ENCODE measurements at places on chromosomes 2 and 18. TPM values are rescaled to one million over a fixed set of nuclear protein-coding genes. Genes with fewer than 3 reads are reported as not detected.
A peak's percentile ranks its signal among the peaks of the same experiment; 100 is the strongest.

DNA sequence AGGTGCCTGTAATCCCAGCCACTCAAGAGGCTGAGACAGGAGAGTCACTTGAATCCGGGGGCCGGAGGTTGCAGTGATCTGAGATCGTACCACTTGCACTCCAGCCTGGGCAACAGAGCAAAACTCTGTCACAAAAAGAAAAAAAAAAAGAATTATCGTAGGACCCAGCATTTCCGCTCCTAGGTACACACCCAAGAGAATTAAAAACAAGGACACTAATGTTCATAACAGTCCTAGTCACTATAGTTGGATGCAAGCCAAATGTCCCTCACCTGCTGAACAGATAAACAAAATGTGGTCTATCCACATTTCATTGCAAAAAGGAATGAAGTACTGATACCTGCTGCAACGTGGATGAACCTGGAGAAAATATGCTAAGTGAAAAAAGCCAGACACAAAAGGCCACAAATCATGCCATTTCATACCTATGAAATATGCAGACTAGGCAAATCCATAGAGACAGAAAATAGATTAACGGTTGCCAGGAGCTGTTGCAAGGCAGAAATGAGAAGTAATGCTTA, 21.2 kb downstream of the ADRA2B start:
- no peak for DNase-seq
- H3K36me3 ChIP-seq = no peaks in the 10 kb centered on the region
- H3K4me1 ChIP-seq = no peaks in the 10 kb centered on the region
- peaks cover 3% of the 10 kb centered on the region for H3K27me3 ChIP-seq
- H3K4me3 ChIP-seq = no peak overlapping the region
- no peak overlapping the region for H3K27ac ChIP-seq

DNA sequence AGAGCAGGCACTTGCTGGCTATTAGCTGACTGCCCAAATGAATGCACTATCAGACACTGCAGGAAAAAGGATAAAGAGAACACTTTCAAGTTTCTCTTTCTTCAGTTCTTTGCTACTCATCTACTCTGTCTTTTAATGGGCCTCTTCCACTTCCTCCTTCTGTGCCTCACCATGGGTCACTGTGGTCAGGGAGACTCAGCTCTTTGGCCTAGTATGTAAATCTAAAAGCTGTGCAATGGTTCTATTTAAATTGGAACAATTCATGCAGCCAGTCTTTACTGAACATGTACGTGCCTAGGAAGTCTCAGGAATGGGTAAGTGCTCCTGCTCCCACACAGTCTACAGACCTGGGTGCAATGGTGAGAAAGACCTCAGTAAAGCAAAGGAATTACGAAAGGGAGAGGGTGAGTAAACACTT, 79.1 kb upstream of the DNMT3A start:
- no peaks in the 10 kb centered on the region for H3K27me3 ChIP-seq
- H3K4me3 ChIP-seq = no peak overlapping the region
- peaks cover 4% of the 10 kb centered on the region for H3K36me3 ChIP-seq
- H3K27ac ChIP-seq = no peak overlapping the region
- DNase-seq = no peak

- H3K4me1 ChIP-seq = peaks cover 9% of the 10 kb centered on the region
- DNase-seq = peak; percentile 20
- no peak overlapping the region for H3K27ac ChIP-seq
- no peak overlapping the region for H3K4me3 ChIP-seq
- peaks cover 10% of the 10 kb centered on the region for H3K27me3 ChIP-seq
Measured at GRCh38 chr2:26561918-26562810, 79.0 kb downstream of the CIB4 start.

- H3K27me3 ChIP-seq = no peaks in the 10 kb centered on the region
- peaks cover 21% of the 10 kb centered on the region for H3K36me3 ChIP-seq
- peaks cover 47% of the 10 kb centered on the region for H3K4me1 ChIP-seq
- H3K4me3 ChIP-seq = peak overlapping the region; percentile 98
Measured at GRCh38 chr2:174485788-174486562, 854 bp downstream of the GPR155 start.

GRCh38 chr18:43279015-43279744, 1.9 kb upstream of the SYT4 start:
- no peaks in the 10 kb centered on the region for H3K4me1 ChIP-seq
- DNase-seq = peak; percentile 4
- no peaks in the 10 kb centered on the region for H3K27me3 ChIP-seq
- H3K27ac ChIP-seq = no peak overlapping the region
- no peak overlapping the region for H3K4me3 ChIP-seq

DNA sequence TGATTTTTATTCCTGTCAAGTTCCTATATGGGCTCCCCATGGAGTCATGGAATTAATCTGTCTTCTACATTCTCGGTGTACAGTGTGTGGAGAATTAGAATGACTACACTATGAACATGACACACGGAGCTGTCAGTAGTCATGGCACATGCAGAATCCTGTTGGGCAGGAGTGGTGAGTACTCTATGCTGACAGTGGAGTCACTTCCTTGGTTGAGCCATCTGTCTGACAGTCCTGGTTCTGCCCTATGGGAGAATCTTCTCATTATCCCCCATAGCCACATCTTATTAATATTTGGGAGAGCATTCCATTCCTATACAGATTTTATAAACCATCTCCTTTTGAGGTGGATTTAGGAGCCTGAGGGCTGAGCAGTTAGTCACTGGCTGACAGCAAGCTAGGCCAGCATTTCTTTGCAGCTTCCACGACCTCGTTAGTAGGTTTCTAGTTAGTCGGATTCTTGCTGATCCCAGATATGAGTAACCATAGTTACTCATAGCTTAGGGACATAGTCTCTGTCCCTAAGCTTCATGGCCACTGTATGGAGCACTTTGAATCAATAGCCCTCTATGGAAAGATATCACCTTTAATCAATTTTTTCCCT, 90.6 kb downstream of the MDH1 start:
- no peaks in the 10 kb centered on the region for H3K4me1 ChIP-seq
- H3K4me3 ChIP-seq = no peak overlapping the region
- H3K27ac ChIP-seq = no peak overlapping the region

- no peak for DNase-seq
- no peaks in the 10 kb centered on the region for H3K36me3 ChIP-seq
- H3K27ac ChIP-seq = no peak overlapping the region
Measured at GRCh38 chr2:226329180-226329579, 470.4 kb downstream of the IRS1 start.

DNA sequence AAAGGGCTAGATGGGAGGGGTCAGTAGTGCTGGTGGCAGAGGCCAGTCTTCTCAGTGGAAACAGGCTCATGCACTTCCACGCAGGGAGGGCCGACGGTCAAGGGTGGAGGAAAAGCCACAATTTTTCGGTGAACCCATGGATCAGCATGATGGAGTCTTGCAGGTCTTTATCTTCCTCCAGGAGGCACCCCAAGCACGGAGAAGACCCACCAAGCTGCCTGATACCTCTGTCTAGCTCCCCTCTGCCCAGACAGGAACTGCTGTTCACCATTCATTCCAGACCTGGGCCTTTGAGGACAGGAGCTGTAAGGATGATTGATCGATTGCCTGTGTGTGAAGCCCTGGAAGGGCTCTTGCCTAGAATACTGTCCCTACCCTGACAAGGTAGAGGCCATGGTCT, 2.8 kb upstream of the LRRFIP1 start:
- no peak overlapping the region for H3K27ac ChIP-seq
- H3K4me3 ChIP-seq = no peak overlapping the region
- no peaks in the 10 kb centered on the region for H3K36me3 ChIP-seq
- no peak for DNase-seq
- peaks cover 7% of the 10 kb centered on the region for H3K4me1 ChIP-seq
- peaks cover 11% of the 10 kb centered on the region for H3K27me3 ChIP-seq

DNA sequence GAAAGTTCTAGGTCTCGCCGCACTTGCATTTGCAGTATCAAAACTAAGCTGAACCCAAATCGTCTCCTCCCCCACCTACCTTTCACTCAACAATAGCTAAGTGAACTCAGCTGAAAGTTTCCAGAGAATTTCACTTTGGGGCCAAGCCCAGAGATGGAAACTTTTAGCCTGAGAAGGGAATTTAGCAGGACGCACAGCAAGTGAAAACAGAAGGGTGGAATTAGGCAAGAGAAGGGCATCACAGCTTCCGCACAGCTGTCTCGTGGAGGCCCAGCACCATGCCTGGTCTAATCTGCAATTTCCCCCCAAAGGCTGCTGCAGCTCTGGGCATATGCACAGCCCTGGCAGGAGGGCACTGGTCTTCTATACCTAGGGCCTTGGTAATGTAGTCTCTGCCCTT, 262.0 kb downstream of the TNS1 start:
- no peaks in the 10 kb centered on the region for H3K36me3 ChIP-seq

GRCh38 chr18:46333431-46334135, 229.4 kb downstream of the HAUS1 start:
- H3K27ac ChIP-seq = no peak overlapping the region
- peaks cover 16% of the 10 kb centered on the region for H3K27me3 ChIP-seq
- H3K4me1 ChIP-seq = peaks cover 18% of the 10 kb centered on the region
- H3K4me3 ChIP-seq = no peak overlapping the region
- DNase-seq = no peak

DNA sequence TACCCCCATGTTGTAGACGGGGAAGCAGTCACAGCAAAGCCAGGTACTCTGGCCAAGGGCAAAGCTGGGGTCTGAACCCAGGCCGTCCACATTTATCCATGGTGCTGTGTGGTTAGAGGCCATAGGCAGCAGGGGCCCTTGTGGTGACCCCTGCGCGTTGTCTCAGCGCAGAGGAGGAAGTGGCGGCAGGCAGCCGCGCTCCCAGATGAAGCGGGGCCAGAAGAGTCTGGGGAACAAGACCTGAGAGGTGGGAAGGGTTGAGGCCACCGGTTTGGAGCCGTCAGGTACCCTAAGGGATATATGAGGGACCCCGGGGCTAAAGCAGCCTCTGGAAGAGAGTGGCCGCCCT, 770 bp downstream of the ZNF396 start:
- peaks cover 10% of the 10 kb centered on the region for H3K4me1 ChIP-seq
- H3K36me3 ChIP-seq = no peaks in the 10 kb centered on the region
- H3K27ac ChIP-seq = no peak overlapping the region
- peak; percentile 30 for DNase-seq
- H3K4me3 ChIP-seq = peak overlapping the region; percentile 50

GRCh38 chr18:46623541-46623940, 33.5 kb downstream of the LOXHD1 start:
- no peak overlapping the region for H3K4me3 ChIP-seq
- no peak for DNase-seq
- no peak overlapping the region for H3K27ac ChIP-seq

Gene MRPS5
- 31.2 TPM for total RNA-seq

Gene PNO1
- 29.8 TPM for total RNA-seq

Gene UGT1A5
- not detected for total RNA-seq
